ENCODE measurements at places on chromosomes 4 and X.

DNA sequence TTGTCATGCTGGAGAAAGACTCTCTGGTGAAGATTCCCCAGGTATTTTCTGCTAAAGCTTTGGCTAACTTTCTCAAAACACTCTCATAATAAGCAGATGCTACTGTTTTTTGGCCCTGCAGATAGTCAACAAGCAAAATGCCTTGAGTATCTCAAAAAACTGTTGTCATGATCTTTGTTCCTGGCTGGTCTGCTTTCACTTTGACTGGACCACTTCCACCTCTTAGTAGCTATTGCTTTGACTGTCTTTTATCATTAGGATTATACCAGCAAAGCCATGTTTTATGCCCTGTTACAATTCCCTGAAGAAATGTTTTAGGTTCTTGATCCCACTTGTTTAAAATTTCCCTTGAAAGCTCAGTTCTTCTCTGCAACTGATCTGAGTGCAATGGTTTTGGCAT lies 231.5 kb downstream of the SLC7A11 start:
- no peaks in the 10 kb centered on the region for H3K27me3 ChIP-seq
- H3K4me1 ChIP-seq = no peaks in the 10 kb centered on the region
- no peaks in the 10 kb centered on the region for H3K36me3 ChIP-seq
- no peak overlapping the region for H3K27ac ChIP-seq
- no peak for DNase-seq

GRCh38 chr4:185580699-185581098 lies 45.4 kb upstream of the PDLIM3 start:
- H3K36me3 ChIP-seq = no peaks in the 10 kb centered on the region
- no peak overlapping the region for H3K4me3 ChIP-seq
- H3K4me1 ChIP-seq = peaks cover 12% of the 10 kb centered on the region
- no peak for DNase-seq
- no peaks in the 10 kb centered on the region for H3K27me3 ChIP-seq

DNA sequence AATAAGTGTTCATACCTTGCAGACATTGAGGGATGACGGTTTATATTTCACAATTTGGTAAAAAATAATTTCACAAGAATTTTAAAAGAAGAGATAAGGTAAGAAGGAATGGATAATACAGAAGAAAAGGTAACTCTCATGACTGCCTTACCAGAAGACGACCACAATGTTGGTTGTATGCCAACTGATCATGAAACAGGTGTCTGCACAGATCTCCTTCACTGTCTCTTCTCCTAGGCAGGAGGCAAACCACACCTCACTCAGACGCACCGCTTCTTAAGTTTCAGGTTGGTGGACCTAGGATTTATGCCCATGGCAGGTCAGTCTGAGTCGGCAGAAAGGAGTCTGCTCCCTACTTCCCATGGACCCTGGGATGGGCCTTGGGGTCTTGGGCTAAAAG lies 177.2 kb downstream of the VSIG4 start:
- no peaks in the 10 kb centered on the region for H3K27me3 ChIP-seq
- H3K4me3 ChIP-seq = no peak overlapping the region
- H3K27ac ChIP-seq = no peak overlapping the region
- no peaks in the 10 kb centered on the region for H3K4me1 ChIP-seq
- H3K36me3 ChIP-seq = no peaks in the 10 kb centered on the region

DNA sequence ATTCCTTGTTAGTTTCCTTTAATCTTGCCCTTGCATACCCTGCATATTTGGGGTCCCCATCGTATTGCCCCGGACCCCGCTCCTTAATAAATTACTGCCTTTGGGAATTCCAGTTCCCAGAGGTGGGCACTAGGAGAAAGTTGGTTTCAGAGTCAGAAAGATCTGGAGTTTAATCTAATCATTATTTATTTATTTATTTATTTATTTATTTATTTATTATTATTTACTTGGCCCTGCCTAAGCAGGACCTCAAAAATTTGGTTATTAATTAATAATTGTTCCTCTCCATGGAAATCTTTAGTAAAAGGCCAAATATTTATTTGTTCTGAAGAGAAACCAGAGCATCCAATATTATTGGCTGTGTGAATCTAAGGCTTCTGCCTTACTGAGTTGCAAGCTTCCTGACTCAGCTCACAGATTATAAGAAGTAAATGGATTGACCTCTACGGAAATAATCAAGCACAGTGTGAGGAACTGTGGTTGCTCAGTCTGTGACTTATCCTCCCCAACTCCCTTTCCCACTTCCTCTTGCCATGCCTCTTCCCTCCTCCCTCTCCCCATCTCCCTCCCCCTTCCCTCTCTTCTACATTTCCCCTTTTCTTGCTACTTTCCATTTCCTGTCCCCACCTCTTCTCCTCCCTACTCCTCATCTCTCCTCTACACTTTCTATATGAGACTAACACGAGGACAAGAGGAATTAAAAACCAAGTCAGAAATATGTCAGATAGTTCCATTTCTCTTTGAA lies 61.5 kb upstream of the AP1S2 start:
- no peaks in the 10 kb centered on the region for H3K27me3 ChIP-seq
- H3K4me1 ChIP-seq = no peaks in the 10 kb centered on the region
- H3K4me3 ChIP-seq = no peak overlapping the region
- H3K36me3 ChIP-seq = no peaks in the 10 kb centered on the region

GRCh38 chr4:154492288-154492687 lies 689 bp upstream of the DCHS2 start:
- peaks cover 16% of the 10 kb centered on the region for H3K4me1 ChIP-seq
- DNase-seq = no peak
- H3K36me3 ChIP-seq = no peaks in the 10 kb centered on the region
- H3K4me3 ChIP-seq = peak overlapping the region; percentile 35
- H3K27me3 ChIP-seq = peaks cover 89% of the 10 kb centered on the region

DNA sequence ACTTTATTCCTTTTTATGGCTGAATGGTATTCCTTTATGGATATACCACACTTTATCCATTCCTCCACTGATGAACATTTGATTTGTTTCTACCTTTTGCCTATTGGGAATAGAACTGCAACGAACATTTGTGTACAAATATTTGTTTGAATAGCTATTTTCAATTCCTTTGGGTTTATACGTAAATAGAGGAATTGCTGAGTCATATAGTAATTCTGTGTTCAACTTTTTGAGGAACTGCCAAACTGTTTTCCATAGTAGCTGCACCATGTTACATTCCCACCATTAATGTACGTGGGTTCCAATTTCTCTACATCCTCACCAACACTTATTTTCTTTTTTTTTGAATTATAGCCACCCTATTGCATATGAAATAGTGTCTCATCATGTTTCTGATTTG lies 156.5 kb upstream of the ATP6AP2 start:
- no peak for DNase-seq
- H3K27me3 ChIP-seq = no peaks in the 10 kb centered on the region
- no peak overlapping the region for H3K4me3 ChIP-seq
- H3K4me1 ChIP-seq = no peaks in the 10 kb centered on the region
- H3K36me3 ChIP-seq = no peaks in the 10 kb centered on the region

DNA sequence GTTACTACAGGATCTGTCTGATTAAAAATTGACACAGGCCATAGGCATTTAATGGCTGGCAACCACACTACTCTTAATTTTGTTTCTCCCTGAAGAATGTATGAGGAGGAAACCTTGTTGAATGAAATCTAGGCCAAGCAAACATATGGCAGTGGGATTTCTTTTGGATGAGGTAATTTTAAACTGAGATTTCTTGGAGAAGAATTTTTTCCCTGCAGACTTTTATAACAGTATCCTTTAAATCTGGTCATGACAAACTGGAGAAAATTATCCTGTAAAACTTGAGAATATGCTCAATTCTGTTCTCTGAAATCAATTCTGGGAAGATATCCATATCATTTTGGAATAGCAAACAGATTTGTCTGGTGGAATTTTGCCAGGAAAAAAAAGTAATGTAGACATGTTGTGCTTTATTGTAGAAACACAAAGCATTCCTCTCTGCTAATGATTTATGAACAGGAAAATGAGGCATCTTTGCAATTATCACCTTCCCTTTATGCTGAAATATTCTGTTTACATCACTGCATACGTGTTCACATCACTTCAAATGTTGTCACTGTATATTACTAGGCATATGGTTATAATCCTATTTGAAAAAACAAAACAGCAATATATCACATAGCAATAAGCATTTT lies 108.3 kb upstream of the ARSJ start:
- no peaks in the 10 kb centered on the region for H3K4me1 ChIP-seq
- no peaks in the 10 kb centered on the region for H3K36me3 ChIP-seq
- no peaks in the 10 kb centered on the region for H3K27me3 ChIP-seq

- H3K4me1 ChIP-seq = no peaks in the 10 kb centered on the region
- no peak overlapping the region for H3K4me3 ChIP-seq
- H3K27ac ChIP-seq = no peak overlapping the region
- no peaks in the 10 kb centered on the region for H3K27me3 ChIP-seq
These were observed 69.4 kb downstream of the RWDD4 start for GRCh38 chr4:183589461-183590099.

DNA sequence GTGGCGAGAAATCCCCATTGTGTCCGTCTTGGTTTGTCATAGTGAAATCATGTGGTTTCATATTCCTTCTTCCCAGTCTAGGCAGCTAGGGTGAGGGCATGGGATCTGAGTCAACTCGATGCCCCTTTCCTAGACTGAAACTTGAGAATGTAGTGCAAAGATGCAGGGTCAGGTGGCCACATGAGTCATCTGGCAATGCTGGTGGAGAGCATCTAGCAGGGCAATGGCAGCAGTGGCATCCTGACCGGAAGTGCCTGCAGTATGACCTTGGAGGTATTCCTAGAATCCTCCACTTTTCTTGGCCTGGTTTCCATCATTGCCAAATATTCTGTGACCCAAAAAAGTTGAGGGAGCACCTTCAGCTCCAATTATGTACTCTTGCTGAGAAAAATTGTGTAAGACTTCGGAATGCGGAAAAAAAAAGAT lies 39.1 kb upstream of the TMEM184C start:
- no peaks in the 10 kb centered on the region for H3K36me3 ChIP-seq

GRCh38 chr4:42642101-42642797 lies 14.7 kb downstream of the ATP8A1 start:
- peak overlapping the region; percentile 92 for H3K27ac ChIP-seq
- H3K27me3 ChIP-seq = no peaks in the 10 kb centered on the region
- no peaks in the 10 kb centered on the region for H3K36me3 ChIP-seq
- peaks cover 21% of the 10 kb centered on the region for H3K4me1 ChIP-seq
- no peak for DNase-seq

- no peaks in the 10 kb centered on the region for H3K36me3 ChIP-seq
- H3K27me3 ChIP-seq = no peaks in the 10 kb centered on the region
- no peak overlapping the region for H3K27ac ChIP-seq
- no peak for DNase-seq
These were observed 152.2 kb downstream of the NHS start for GRCh38 chrX:17527135-17527701.

GRCh38 chr4:170476351-170476750 lies 386.6 kb upstream of the AADAT start:
- no peaks in the 10 kb centered on the region for H3K27me3 ChIP-seq

DNA sequence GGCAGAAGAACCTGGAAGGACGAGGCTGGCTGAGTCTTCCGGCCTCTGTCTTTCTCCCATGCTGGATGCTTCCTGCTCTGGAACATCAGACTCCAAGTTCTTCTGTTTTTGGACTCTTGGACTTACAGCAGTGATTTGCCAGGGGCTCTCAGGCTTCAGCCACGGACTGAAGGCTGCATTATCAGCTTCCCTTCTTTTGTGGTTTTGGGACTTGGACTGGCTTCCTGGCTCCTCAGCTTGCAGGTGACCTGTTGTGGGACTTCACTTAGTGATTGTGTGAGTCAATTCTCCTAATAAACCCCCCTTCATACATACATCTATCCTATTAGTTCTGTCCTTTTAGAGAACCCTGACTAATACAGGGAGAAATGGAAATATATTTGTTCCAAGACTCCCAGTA lies 265.8 kb downstream of the PCDH18 start:
- H3K27me3 ChIP-seq = no peaks in the 10 kb centered on the region
- no peaks in the 10 kb centered on the region for H3K36me3 ChIP-seq
- no peaks in the 10 kb centered on the region for H3K4me1 ChIP-seq
- H3K27ac ChIP-seq = no peak overlapping the region

- DNase-seq = no peak
- no peaks in the 10 kb centered on the region for H3K27me3 ChIP-seq
- no peak overlapping the region for H3K4me3 ChIP-seq
- no peaks in the 10 kb centered on the region for H3K36me3 ChIP-seq
- no peak overlapping the region for H3K27ac ChIP-seq
These were observed 660.5 kb upstream of the PABPC4L start for GRCh38 chr4:134862116-134862515.

DNA sequence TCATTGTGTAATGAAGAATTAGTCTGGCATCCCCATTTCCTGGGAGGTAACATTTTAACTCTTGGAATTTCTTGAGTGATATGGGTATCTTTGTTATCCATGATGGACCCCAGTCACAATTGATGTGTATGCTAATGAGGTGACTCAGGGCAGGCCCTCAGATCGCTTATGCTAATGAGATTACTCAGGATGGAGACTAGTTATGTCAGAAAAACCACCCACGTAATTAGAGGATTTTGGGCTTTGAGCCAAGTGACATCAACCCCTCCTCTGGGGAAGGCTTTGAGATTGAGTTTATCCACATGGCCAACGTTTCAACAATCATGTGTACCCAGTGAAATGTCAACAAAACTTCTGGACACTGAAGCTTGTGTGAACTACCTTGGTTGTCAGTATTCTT lies 772.7 kb downstream of the STPG2 start:
- H3K27ac ChIP-seq = no peak overlapping the region
- no peaks in the 10 kb centered on the region for H3K36me3 ChIP-seq
- no peaks in the 10 kb centered on the region for H3K4me1 ChIP-seq
- no peak overlapping the region for H3K4me3 ChIP-seq
- H3K27me3 ChIP-seq = no peaks in the 10 kb centered on the region
- no peak for DNase-seq

DNA sequence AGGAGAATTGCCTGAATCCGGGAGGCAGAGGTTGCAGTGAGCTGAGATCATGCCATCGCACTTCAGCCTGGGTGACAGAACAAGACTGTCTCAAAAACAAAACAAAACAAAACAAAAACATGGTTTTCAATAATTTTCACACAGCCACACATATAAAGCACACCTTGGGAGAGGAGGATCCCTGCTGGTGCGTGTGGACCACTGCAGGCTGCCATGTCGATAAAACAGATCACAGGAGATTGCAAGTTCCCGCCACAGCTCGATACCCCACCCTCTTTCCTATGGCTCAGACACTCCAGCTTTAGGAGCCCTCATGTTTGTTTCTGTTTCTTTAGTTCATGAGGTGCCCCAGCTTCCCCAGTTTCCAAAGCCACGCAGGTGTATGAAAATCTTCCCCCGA lies 31.3 kb upstream of the CLDN24 start:
- no peaks in the 10 kb centered on the region for H3K36me3 ChIP-seq
- H3K27me3 ChIP-seq = no peaks in the 10 kb centered on the region
- no peaks in the 10 kb centered on the region for H3K4me1 ChIP-seq
- H3K27ac ChIP-seq = no peak overlapping the region
- DNase-seq = no peak

GRCh38 chr4:110211770-110212061 lies 13.3 kb upstream of the ELOVL6 start:
- no peak overlapping the region for H3K27ac ChIP-seq
- H3K4me1 ChIP-seq = no peaks in the 10 kb centered on the region
- no peak for DNase-seq
- H3K4me3 ChIP-seq = no peak overlapping the region
- H3K27me3 ChIP-seq = no peaks in the 10 kb centered on the region

- peaks cover 7% of the 10 kb centered on the region for H3K4me1 ChIP-seq
- H3K36me3 ChIP-seq = no peaks in the 10 kb centered on the region
- no peak overlapping the region for H3K4me3 ChIP-seq
- no peaks in the 10 kb centered on the region for H3K27me3 ChIP-seq
- DNase-seq = no peak
These were observed 1757.3 kb downstream of the PCDH7 start for GRCh38 chr4:32477518-32477917.
